ENCODE measurements at places on chromosomes 16 and 17.

- no peaks in the 10 kb centered on the region for H3K36me3 ChIP-seq
- no peaks in the 10 kb centered on the region for H3K4me1 ChIP-seq
- no peak overlapping the region for H3K27ac ChIP-seq
- DNase-seq: no peak
Measured at GRCh38 chr17:74599023-74599399, 6.9 kb upstream of the CD300LD start.

DNA sequence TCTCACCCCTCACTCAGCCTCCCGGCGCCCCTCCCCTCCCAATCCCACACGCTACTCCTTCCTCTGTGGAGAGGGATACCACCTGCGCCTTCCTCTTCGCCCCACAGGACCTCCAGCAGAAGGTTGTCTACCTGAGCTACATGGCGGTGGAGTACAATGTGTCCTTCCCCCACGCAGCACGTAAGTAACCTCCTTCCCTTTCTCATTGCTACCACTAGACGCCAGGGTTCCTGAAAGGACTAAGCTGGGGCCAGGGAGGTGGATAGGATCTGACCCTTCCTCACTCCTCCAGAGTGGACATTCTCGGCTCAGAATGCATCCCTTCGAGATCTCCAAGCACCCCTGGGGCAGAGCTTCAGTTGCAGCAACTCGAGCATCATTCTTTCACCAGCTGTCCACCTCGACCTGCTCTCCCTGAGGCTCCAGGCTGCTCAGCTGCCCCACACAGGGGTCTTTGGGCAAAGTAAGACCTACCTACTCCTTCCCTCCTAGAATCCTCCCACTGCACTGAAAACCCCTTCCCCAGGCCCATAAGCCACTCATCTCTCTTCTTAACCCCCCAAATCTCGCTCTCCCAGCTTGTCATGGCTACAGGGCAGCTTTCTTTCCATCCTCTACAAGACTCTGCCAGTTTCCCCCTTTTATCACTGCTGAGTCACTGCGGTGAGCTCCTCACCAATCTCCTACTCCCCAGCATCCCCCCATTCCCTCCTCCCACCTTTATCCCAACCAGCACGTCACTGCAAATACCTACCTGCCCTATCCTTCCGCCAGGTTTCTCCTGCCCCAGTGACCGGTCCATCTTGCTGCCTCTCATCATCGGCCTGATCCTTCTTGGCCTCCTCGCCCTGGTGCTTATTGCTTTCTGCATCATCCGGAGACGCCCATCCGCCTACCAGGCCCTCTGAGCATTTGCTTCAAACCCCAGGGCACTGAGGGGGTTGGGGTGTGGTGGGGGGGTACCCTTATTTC is 1.5 kb downstream of the CD68 start:
- peaks cover 5% of the 10 kb centered on the region for H3K4me1 ChIP-seq
- DNase-seq: no peak
- H3K27ac ChIP-seq: no peak overlapping the region
- peaks cover 20% of the 10 kb centered on the region for H3K36me3 ChIP-seq
- no peak overlapping the region for H3K4me3 ChIP-seq

DNA sequence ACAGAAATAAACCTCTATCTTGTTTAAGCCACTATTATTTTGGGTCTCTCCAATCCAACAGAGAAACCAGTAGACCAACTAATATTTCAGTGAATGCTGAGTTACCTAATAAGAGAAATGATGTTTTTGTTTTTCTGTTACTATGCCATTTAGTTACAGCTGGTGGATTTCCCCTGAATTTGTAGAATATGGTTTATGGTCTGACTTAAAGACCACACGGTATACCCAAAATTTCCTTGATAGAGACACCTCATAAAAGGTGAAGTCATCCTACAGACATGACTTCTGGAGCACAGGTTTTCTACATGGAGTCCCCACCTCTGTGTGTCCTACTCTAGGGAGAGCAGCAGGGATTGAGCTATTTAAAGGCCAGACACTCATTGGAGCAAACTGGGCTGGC is 13.3 kb downstream of the PIK3R5 start:
- H3K27me3 ChIP-seq: no peaks in the 10 kb centered on the region
- no peak overlapping the region for H3K4me3 ChIP-seq
- DNase-seq: no peak
- 0 out of 2 replicates have a peak, but pooled peaks cover 2% of the 10 kb centered on the region for H3K4me1 ChIP-seq
- no peak overlapping the region for H3K27ac ChIP-seq
- H3K36me3 ChIP-seq: no peaks in the 10 kb centered on the region

DNA sequence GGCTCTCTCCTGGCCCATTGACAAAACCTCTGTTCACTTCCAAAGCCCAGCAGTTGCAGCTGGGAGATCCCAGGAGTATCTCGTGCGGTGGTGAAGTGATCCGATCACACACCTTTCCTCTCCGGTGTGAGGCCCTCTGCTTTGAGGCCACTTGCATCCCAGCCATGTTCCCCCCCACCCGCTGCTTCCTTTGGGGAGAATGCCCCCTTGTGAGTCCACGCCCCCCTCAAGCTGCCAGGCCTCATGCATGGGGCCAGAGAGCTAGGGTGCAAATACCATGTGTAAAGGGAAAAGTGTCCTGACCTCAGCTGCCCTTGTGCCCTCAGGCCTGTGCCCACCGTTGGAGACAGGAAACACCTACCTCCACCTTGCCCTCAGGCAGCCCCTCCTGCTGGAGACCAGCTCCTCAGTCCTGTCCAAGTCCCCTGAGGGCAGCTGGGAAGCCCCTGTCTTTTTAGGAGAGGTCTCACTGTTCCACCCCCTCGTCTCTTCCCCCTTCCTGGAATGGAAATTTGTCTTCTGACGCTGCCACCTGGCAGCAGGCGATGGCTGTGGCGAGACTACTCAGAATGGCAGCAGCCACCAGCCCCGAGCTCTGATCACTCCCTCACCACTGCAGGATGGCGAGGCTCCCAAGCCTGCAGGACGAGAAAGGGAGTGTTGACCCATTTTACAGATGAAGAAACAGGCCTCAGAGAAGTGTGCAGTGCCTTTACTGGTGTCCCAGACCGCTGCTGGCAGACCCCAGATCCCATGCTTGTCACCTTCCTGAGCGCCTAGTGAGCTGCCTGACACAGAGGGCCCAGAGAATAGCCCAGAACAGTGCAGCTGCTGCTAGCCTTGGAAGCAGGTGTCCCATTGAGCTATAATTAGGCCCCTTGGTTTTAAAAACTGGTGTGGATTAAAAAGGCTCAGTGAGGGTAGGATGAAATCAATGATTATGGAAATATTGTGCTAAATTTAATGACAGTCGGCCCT is 120.6 kb upstream of the CACNG5 start:
- H3K27ac ChIP-seq: no peak overlapping the region
- DNase-seq: no peak
- H3K36me3 ChIP-seq: no peaks in the 10 kb centered on the region
- H3K4me3 ChIP-seq: no peak overlapping the region
